ENCODE measurements at places on chromosomes 3 and 15.

- DNase-seq, result peak; percentile 88
Observed at GRCh38 chr3:142447852-142448823, at the start of gene XRN1. TSS of gene XRN1 (minus strand) at chr3:142448037. CDS start at chr3:142447944, 93 bp downstream.

DNA sequence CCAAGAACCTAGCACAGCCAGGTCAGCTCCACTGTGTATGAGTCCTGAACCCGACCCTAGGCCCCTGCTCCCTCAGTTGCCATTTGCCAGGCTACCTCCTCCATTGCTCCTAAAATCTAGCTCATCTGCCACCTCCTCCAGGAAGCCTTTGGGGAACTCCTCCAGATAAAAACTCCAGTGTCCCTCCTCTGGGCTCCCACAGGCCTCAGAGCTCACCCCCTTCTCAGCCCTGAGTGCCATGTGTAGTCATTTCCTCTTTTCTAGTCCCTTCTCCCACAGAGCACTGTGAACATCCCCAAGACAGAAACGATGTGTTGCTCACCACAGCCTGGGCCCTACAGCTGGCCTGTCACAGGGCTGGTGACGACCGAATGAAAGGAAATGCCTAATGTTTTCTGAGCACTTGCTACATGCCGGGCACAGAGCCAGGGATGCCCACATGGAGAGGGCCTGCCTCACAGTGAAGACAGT, 61.0 kb downstream of the IQSEC1 start:
- no peak for DNase-seq

GRCh38 chr3:17140670-17141505, 256.1 kb downstream of the PLCL2 start:
- no peak for DNase-seq

DNA sequence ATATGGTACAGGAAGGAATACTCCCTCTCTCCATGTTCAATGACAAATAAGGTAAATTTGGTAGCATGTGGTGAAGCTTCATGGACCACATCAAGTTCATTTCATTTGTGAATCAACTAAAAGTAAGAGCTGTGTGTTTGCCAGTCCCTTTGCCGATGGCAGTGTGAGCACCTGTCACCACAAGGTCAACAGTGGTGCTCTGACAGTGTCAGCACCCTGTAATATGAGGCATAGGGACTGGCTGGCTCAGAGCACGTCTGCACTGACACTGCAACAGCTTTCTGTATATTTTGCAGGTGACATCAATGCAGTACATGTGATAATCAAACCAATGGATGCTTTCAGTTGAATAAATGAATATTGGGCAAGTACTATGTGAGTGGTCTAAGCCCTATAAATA, 852.4 kb downstream of the TUSC7 start:
- DNase-seq, result no peak

GRCh38 chr15:54803134-54803808, 393.5 kb downstream of the RSL24D1 start:
- DNase-seq, result no peak

GRCh38 chr3:154759966-154760365, 320.2 kb upstream of the MME start:
- DNase-seq, result no peak

- DNase-seq, result no peak
Observed at GRCh38 chr15:48392356-48392755, 61.1 kb downstream of the DUT start.

GRCh38 chr3:158732856-158733200, 571 bp upstream of the RARRES1 start:
- DNase-seq, result no peak

- no peak for DNase-seq
Observed at GRCh38 chr15:83209333-83209732, 1.7 kb upstream of the HDGFL3 start.

GRCh38 chr15:74193299-74193718, 9.3 kb downstream of the STRA6 start:
- peak; percentile 90 for DNase-seq

DNA sequence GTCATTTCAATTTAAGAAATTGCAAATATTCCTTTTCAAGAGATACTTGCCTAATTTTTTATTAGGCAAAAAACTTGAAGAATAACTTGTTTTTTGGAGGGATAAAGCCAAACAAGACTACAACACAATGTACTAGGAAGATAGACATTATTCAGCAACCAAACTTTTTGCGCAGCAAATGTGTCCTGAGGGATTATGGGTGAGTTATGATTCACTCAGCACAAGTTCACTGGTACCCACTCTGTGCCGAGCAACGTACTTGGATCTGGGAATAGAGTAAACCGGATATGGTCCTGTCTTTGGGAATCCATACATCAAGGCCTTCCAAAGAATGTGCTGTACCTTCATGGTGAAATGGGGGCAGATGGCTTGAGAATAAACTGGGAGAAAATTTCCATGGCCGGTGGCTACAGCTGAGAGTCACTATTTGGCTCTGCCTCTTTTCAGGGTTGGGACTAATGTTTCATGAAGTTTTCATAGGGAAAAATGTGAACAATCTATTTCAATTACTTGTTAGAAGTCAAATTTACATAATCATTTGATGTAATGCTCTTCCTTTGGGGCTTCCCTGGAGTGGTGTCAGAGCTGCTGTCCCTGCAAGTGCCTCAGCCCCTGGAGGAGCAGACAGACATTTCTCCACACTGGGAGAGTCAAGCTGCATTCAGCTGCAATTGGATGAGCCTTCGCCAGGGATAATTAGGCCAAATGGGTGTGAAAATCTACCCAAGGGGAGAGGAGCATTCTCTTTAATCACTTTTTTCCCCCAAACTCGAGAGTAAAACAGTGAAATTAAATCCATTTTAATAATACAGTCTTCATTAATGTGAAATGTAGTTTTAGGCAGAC, 315.2 kb downstream of the CLSTN2 start:
- DNase-seq, result no peak

DNA sequence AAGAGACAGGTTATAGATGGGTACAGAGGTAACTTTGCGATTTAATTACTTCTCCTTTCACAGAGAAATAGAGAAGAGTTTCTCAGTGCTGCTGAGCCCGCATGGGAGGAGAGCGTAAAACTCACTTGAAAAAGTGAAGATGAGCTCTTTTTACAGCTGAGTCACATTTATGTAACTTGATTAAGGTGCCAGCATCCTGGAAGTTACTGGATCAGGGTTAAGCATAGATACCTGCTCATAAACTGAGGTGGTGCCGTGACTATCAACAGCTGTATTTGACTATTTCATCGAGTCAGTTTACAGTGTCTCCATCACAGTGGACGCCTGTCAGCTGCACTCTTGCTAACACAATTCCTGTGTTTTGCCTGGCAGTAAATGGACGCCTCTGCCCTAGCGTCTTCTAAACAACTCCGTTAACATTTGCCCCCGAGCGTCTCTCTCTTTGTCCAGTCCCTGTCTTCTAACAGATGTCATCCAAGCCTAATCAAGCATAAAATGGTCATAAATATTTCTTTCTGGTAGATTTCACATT, 414.6 kb downstream of the FOXP1 start:
- no peak for DNase-seq

GRCh38 chr3:34696831-34697230, 898.4 kb downstream of the PDCD6IP start:
- no peak for DNase-seq

- DNase-seq, result no peak
Observed at GRCh38 chr15:51720201-51720995, 17.1 kb downstream of the LYSMD2 start.

- DNase-seq, result peak; percentile 79
Observed at GRCh38 chr3:147113293-147114044, 292.9 kb downstream of the ZIC4 start.

DNA sequence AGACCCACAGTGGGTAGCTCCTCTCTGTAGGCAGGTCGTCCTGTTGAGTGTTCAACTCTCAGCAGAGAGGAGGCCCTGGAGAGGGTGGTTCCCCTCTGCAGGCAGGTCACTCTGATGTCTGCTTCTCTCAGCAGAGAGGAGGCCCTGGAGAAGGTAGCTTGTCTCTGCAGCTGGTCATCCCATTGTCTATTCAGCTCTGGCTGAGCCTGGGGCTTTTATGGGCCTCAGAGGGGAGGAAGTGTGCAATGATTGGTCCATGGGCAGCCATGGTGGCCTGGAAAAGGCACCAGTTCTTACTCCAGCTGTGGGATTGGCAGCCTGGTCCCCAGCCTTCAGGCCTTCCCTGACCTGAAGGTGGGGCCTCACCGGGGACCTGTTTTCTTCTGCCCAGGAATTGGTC, 52.9 kb downstream of the PPCDC start:
- DNase-seq, result no peak

DNA sequence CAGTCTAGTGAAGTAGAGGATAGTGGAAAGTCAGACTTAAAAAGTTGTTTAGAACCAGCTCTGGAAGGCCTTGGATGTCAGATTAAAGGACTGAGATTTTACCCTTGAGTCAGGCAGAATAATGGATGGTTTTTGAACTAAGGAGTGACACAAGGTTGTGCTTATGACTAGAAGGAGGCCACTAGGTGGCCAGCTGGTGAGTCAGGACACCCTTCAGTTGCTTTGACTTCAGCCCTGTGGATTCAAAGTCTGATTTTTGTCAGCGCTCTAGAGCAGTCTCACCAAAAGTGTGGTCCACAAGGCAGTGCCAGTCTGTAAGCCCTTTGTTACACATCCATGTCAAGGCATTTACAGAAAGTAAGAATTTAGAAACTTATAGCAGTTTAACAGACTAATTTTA, 3.8 kb upstream of the GABPB1 start:
- no peak for DNase-seq

DNA sequence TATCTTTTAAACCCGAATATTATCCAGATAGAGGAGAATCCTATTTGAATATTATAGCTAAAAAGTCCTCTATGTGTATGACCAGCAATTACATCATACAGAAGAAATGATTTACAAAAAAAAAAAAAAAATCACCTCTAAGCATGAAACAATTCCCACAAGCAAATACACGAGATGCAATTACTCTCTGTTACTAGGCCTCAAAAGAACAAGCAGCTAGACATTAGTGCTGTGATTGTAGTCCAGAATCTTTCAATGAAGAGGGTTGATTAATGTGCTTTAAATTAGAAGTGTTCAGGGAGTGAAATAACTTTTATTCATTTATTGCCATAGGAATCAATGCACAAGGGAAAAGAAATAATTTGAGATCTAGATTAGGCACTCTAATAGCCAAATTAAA, 1379.5 kb upstream of the GBE1 start:
- DNase-seq, result no peak

DNA sequence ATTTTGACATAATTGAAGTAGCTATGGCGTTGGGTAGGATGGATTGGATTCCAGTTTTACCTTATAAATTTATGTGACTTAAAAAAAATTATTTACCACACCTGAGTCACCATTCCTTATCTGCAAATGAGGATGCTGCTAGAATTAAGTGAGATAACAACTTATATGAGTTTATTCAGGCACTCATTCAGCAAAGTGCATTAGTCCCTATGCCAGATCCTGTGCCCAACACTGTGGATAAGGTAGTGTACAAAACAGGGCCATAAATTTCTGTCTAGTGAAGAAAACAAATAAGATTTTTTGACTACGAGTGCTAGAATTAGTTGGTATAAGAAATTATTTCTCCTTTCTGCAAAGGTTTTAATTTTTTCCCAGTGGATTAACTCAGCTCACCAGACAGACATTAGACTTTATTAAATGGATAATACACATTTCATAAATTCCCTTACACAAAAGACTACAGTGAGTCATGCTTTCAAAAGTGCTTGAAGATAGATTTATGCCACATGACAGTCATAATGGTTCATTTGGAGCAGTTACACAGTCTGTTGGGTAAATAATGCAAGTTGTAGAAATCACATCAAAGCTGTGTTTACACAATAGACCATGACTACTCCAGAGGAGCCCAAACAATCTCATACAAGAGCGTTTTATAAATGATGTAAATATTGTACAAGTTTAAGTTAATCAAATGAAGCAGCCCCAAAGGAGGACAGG, 129.9 kb upstream of the TGFBR2 start:
- DNase-seq, result no peak

DNA sequence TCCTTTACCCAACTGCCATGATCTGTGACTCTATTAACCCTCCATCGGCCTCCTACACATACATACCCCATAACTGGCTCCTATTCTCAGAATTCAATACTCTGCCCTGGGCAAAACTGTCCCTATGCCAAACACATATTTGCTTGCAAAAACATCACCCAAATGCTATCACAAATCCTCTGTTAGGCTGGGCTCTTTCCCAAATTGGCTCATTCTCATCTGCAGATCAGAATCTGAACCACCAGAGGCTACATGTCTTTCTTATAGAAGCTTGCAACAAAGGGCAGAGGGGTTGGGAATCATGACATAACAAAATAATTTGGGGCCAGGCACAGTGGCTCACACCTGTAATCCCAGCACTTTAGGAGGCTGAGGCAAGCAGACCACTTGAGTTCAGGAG, 45.4 kb upstream of the GOLM2 start:
- no peak for DNase-seq

GRCh38 chr3:143329567-143330211, 210.1 kb downstream of the CHST2 start:
- no peak for DNase-seq

- DNase-seq, result no peak
Observed at GRCh38 chr3:195154111-195154791, 116.7 kb downstream of the XXYLT1 start.

DNA sequence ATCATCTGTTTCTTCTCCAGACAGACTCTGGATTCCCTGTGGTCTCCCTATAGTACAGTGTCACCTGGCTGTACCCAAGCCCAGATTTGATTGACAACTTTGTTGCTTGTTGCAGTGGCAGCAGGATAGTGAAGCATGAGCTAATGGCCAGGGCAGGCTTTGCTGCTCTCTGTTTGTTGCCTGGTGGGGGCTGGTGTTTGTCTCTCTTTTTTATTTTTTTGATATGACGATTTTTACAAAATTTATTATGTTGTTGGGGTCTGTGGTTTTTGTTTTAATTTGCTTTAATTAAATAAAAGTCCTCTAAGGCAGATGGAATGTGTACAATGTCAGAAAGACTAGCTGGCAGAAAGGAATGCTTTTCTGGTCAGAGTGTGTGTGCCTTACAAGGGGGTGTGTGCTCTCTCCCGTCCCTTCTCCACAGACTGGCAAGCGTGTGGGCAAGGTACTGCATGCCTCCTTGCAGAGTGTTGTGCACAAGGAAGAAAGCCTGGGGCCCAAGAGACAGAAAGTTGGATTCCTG, 15.2 kb upstream of the CLEC3B start:
- DNase-seq, result peak; percentile 91

DNA sequence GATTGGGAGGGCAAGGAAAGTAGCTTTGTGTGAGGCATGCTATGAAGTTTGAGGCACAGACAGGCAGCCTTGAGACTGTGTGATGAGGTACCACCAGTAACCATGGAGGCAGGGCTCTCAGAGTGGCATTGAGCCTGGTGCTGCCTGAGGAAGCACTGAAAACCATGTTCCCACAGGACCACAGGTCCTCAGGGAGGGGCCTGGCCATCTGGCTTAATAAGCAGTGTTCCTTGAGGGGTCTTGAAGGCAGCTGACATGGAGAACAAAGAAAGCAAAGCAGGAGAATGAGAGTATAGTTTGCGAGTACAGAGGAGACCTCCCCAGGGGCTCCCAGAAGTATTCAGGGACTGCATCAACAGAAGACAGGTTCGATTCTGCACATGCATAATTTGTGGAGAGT, 346.6 kb downstream of the EPHB1 start:
- no peak for DNase-seq

- DNase-seq, result no peak
Observed at GRCh38 chr15:33458421-33458820, 147.7 kb downstream of the RYR3 start.

All from SJSA1 (cell line).